ENCODE measurements at places on chromosomes 3 and 15.

- no peak for DNase-seq
Observed at GRCh38 chr3:169256796-169257522, 406.6 kb downstream of the MECOM start.

DNA sequence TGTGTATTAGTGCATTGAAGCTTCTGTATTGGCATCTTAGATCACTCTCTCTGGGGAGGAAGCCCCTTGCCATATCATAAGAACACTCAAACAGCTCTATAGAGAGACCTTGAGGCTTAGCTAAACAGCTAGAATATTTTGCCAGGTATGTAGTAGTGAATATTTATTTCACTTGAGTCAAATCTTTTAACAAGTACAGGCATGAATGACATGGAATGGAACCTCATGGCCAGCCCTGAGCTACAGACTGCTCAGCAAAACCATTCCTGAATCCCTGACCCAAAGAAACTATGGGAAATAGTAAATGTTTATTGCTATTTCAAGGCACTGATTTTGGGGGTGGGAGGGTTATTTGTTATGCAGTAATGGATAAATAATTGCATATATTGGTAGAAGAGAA lies 604.8 kb downstream of the MECOM start:
- DNase-seq, result no peak

DNA sequence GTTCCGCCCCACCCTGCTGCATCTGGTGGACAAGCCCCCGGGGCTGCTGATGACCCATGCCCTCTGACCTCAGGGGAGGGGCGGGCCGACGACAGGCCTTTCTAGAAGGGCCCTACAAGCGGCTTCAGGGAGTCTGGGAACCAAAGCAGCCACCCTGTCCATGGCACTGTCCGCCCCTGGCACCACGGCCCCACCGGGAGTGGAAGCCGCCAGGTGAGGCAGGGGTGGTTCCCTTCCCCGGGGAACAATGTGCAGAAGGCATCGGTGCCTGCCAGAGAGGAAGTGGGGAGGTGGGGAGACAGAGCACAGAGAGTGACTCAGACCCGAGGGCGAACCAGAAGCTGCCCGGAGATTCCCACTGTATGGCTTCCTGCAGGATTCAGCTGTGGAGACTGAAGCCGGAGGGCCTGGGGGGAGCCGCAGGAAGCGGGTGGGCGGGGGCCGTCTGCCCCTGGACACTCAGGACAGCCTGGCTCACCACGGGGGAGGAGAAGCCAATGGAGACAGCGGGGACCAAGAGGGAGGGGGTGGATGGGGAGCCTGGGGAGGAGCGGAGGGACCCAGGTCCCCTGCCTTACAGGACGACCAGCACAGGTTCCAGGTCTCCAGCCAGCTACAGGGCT lies 134.0 kb downstream of the TPRA1 start:
- DNase-seq, result no peak

DNA sequence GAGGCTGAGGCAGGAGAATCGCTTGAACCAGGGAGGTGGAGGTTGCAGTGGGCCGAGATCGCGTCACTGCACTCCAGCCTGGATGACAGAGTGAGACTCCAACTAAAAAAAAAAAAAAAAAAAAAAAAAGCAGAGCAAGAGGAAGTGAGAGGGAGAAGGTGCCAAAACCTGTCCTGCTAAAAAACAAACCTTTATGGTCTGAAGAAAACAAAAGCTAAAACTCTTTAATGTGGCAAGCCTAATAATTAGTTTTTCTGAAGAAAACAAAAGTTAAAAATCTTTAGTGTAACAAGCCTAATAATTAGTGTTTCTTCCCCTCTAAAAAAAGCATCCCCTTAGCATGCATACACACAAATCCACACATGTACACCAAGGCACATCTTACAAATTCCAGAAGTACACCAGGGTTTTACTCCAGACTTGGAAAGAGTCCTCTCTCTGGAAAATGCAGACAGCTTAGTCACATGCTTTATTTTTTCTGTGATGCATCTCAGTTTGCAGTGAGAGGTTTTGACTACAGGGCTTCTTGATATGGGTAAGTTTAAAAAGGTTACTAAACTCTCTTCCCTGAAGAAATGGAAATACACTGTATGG lies 65.9 kb downstream of the HACD2 start:
- DNase-seq, result no peak

- no peak for DNase-seq
Observed at GRCh38 chr3:41997702-41998550, 36.0 kb upstream of the ULK4 start.

GRCh38 chr15:100695048-100695447 lies 92.7 kb downstream of the ASB7 start:
- DNase-seq, result no peak

DNA sequence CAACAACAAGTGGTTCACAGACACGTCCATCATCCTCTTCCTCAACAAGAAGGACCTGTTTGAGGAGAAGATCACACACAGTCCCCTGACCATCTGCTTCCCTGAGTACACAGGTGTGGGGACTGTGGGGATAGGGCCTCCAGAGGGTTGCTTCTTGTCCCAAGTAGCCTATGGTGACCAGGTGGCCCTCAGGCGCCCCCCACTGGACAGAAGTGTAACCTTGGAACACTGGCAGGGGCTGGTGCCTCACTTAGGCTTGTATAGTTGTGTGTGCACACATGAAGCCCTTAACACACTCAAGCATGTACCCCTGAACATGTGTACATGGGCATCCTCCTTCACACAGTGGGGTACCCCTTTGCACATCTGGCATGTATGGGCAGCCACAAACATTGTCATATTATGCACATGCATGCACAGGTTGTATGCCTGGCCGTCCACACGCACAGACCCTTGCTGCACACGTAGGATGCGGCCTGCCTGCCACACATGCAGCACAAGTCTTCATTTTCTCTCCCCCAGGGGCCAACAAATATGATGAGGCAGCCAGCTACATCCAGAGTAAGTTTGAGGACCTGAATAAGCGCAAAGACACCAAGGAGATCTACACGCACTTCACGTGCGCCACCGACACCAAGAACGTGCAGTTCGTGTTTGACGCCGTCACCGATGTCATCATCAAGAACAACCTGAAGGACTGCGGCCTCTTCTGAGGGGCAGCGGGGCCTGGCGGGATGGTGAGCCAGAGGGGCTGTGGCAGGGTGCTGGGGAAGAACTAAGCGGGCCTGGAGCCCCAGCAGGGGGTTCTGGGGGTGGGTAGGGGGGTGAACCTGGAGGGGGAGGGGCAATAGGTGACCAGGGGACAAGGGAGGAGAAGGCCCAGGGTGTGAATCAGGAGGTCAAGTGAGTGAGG lies 11.7 kb upstream of the SEMA3B start:
- no peak for DNase-seq
